ENCODE measurements at places on chromosomes 3 and 15.

- no peak for DNase-seq
These were observed 244.3 kb downstream of the RPLP1 start for GRCh38 chr15:69696946-69697345.

- DNase-seq = no peak
These were observed 96.7 kb downstream of the SMARCC1 start for GRCh38 chr3:47685037-47685436.

GRCh38 chr3:141452045-141452444 lies 34.8 kb upstream of the RASA2 start:
- DNase-seq = peak; percentile 42

- DNase-seq = no peak
These were observed 268.6 kb downstream of the SV2B start for GRCh38 chr15:91368611-91369010.

DNA sequence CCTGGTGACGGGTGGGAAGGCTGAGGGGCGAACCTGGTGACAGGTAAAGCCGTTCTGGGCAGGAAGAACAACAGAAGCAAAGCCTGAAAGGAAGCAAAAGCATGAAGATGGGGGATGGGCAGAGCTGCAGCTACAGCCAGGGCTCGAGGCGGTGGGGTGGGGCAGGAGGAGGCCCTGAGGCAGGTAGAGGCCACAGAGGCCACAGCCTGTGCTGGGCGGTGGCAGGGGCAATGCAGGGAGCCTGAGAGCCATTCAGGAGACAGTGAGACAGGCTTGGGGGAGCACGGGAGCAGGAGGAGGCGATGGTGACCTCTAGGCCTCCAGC lies 8.2 kb downstream of the PCSK6 start:
- no peak for DNase-seq

- DNase-seq = no peak
These were observed 65.5 kb downstream of the KAT2B start for GRCh38 chr3:20105513-20106280.

DNA sequence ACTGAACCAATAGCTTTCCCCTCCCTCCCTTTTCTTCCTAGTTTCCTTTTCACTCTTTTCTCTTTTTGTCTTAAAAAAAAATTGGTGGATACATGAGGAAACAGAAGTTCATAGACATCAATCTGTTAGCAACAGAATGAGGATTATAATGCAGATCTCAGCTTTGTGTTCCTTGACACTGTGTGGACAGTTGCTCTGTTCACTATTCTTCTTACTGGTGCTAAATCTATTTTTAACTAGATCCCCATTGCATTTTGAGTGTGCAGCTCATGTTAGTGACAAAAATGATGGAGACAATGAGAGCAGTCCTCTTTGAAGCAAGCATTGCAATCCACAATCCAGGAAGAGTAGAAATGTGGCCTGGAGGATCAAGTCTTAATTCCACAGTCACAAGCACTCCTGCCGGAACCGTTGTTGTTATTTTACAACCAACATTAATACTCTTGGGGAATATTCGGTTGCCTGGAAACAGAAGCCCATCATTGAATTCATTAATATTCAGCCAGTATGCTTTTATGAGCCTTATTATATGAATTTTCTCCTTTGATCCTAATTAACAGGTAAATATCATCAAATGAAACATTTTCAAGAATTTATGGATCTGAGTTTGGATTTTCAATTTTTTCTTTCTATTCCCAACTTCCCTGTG lies 1016.8 kb downstream of the NTRK3 start:
- no peak for DNase-seq

DNA sequence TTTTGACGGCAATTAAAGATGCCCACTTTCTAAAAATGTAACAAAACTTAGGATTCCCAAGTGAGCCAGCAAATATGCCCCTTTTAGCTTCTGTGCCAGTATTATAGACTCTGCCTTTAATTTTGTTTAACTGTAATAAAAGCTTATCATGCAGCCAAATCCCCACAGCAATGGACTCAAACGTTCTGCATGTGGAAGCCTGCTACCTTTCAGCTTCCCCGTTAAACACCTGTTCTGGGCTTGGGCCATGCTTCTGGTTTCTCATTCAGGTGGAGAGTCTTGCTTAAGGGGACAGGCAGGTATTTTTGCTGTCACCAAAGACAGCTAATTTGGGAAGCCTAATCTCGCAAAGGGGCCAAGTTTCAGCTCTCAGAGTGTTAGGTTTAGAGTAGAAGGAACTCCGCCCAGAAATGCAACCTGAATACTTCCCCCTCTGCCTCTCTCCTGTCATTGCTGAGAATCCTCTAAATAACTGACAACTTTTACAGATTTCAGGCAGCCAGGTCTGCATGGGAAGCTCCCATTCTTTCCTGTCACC lies 399.4 kb upstream of the ATP11B start:
- DNase-seq = no peak

- no peak for DNase-seq
These were observed 38.3 kb downstream of the KBTBD12 start for GRCh38 chr3:127953091-127954035.

GRCh38 chr3:169242708-169243513 lies 420.6 kb downstream of the MECOM start:
- DNase-seq = peak; percentile 29

GRCh38 chr15:67911727-67912126 lies 71.9 kb upstream of the RNU6-1 start:
- DNase-seq = no peak

- peak; percentile 28 for DNase-seq
These were observed 1.9 kb downstream of the TNIK start for GRCh38 chr3:171458071-171458863.

- DNase-seq = no peak
These were observed 408.9 kb upstream of the THBS1 start for GRCh38 chr15:39171944-39172368.

GRCh38 chr3:184110316-184110725 lies 13.5 kb downstream of the HTR3E start:
- no peak for DNase-seq

DNA sequence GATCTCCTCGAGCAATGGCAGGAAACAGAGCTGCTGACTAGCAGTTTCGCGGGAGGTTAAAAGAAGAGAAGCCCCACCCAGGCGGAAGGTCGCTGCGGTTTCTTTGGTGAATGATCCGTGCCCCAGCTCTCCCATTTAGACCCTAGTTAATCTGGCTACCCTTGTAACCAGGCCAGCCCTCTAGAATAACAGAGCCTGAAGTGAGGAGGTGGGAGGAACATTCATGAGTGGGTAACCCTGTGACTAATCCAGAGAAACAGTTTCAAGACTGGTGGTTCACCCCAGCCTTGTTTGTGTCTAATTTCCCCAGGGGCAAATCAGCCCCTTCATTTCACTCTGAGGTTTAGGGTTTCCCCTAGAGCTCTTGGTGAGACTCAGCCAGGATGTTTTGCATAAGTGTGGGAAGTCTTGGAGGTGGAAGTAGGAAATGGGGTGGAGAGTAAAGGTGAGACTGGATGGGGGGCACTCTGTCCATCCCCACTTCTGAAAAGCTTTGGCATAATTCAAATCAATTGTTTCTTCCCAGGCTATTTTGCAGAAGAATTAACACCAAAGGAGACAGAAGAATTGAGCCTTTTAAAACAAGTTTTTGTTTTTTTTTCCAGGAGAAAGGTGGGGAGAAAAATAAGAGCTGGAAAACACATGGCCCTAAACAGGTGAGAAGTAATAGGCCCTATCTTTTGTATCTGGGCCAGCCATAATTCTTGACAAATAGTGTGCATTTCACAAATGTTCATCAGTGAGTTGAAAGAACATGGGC lies 303.1 kb downstream of the RPLP1 start:
- DNase-seq = no peak

GRCh38 chr15:74505837-74506514 lies 35.0 kb upstream of the ARID3B start:
- no peak for DNase-seq

DNA sequence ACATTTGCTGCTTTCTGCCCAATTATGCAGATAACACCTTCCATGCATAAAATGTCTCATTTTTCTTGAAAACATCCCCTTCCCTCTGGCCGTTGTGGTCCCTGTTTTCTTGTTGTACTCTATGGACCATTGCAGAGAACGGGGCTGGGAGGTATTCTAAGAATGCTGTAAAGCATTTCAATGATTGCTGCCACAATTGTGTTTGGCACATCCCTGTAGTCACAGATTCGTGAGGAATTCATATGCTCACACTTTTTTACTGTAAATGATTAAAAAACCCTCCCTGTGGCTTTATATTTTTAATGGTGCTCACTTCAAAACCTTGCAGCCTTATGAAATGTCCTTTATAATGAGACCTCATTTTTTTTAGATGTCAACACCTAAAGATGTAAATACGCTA lies 207.2 kb upstream of the GBE1 start:
- DNase-seq = no peak

DNA sequence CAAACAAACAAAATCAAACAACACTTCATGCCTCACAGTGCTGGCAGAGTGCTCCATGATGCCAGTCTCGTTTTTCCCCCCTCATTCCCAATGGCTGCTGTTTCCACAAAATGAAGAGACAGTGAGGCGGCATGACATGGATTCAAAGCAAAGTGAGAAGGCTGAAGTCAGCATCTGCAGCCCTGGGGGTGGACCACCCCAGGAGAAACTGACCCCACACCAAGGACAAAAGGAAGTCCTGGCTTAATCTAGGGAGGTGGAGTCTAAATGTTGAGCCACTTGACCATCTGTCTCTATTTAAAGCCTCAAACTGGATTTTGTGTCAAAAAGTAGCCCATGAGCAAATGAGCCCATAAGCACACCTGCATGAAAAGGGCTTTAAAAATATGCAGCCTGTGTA lies 151.2 kb upstream of the RORA start:
- no peak for DNase-seq

All from right kidney (tissue), 9 donors.